Kidney glomerular epithelial cell (primary cell): ENCODE measurements at places on chromosomes 6 and 20.

DNA sequence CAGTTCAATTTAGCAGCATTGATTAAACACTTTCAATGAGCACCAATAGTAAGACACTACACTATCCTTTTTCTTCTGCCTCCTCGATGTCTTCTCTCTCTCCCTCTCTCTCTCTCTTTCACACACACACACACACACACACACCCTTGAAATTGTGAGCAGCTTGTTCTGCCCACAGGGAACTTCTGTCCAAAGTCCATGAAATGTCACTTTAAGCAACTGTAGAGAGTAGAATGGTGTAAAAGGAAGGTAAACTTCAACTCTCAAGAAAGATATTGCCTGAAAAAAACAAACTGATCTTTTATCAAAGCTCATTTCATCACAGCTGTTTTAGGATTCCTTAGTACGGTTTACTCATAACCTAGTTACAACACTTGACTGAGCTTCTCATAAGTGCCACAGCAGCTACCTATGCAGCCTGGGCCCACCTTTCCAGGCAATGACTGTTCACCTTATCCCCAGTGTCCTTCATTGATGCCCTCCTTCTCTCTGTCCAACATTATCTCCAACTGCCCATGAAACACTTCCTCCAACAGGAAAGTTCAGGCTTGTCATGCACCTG lies 107.0 kb downstream of the TNFRSF21 start:
- no peak for DNase-seq

DNA sequence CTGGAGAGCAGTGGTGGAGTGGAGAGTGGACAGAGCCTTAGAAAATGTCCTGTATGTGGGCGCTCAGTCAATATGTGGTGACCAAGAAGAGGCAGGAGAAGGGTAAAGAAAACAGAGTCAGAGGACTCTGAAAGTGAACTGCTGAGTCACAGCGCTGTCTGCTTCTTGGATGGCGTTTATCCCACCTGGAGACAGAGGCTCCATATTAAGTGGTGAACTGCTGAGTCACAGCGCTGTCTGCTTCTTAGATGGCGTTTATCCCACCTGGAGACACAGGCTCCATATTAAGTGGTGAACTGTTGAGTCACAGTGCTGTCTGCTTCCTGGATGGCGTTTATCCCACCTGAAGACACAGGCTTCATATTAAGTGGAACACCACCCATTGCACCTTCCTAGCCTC lies 119.3 kb upstream of the RALGAPA2 start:
- no peak for DNase-seq

DNA sequence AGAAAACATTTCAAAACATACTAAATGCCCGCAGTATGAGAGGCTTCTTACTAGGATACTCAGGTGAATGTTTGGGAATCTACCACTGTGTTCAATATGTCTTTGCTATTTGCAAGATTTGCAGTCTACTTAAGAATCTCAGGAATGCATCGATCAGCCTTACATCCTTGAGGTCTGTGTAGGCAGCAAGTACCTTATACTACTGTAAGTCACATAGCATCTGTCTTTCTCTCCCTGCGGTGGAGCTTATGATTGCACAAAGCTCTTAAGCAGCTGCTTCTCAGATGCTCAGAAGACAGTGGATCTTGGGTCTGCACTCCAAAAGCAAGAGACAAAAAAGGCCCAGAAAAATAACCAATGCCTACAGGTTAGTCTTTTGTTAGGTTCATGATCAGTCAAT lies 21.4 kb downstream of the PCSK2 start:
- no peak for DNase-seq

DNA sequence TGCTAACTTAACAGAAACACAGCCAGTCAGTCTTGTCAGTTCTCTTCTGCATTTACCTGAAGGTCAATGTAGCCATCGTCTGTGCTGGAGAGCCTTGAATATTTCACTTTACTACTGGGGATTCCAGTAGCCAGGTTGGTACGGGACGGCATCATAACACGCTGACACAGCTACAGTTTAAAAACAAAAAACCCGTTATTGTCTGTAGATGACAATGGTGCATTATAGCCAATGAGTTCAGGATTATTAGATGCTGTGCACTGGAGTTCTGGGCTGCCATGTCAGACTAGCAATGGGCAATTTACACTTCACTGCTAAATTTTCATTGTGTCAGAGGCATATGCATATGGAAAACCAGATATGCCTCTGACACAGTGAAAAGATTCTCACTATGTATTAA lies 10.5 kb downstream of the PCNA start:
- no peak for DNase-seq

DNA sequence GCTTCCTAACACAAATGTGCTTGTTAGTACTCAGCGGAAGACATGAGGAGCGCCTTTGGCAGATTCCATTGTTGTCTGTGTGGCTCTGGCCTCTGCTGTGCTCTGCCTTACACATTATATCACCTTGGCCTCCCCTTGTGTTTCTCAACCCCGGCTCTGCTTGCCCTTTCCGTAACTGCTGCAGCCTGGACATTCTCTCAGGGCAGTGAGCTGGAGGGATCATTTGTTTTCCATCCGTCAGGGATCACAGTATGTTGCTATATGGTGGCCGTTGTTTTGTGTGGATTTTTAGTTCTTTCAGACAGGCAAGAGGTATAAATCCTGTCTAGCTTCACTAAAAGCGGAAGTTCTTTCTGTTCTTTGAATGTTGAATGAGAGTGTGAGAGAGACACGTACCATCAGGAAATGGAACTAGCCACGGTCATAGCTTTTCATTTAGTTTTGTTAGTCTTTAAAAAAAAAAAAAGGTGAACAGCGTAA lies 175.1 kb downstream of the JARID2 start:
- DNase-seq, result no peak

GRCh38 chr6:4853349-4853748 lies 77.1 kb downstream of the CDYL start:
- no peak for DNase-seq

DNA sequence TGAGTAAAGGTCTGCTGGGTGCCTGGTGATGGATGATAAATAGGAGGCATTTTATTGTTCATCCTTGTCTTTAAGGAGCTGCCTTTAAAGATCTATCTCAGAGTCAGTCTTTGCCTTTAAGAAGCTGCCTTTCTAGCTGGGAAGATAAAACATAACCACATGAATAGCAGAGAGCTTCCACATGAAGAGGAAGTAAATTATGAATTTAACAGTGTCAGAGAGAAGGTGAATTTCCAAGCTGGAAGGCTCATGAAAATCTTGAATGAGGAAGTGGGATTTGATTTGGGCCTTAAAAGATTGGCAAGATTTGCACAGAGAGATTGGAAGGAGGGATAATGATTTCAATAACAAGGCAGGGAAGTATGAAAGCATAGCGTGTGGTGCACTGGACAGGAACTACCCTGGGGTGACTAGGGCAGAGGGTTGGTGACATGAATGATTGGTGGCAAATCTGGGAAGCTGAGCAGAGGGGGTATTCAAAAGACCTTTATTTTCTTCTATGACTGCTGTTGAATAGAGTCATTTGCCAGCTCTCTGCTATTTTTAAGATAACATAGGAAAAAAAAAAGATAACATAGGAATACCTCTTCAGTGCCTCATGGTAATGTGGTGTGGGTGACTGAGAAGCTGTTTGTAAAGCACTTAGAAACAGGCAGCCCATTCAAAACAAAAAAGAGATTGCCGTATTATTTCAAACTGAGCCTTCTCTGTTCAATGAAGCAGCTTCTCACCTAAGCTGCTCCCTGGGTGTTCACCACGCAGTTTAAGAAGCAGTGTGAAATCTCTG lies 591.6 kb downstream of the PKHD1 start:
- no peak for DNase-seq

DNA sequence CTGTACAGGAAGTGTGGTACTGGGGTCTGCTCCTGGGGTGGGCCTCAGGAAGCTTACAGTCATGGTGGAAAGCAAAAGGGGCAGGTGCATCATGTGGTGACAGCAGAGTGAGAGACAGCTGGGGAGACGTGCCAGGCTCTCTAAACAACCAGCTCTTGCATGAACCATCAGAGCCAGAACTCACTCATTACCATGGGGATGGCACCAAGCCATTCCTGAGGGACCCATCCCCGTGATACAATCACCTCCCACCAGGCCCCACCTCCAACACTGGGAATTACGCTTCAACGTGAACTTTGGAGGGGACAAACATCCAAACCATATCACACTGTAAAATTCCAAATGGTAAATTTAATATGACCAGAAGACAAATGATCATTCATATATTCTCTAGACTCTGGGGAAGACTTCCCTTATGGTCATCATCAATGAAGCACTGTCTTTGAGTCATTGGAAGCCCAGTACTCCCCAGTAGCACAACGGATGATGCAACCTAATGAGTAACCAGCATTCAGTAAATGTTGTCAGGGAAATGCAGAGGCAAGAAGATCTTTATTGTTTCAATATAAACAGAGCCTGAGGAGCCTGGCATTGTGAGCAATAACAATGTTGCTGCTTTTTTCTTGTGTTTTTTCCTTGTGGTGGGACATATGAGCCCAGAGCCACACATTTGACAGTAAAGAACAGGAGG lies 48.2 kb upstream of the RALY start:
- peak; percentile 35 for DNase-seq

- DNase-seq, result no peak
Observed at GRCh38 chr6:109445382-109445781, 4.9 kb downstream of the SMPD2 start.

GRCh38 chr6:61203966-61204496 lies 1082.0 kb downstream of the KHDRBS2 start:
- DNase-seq, result no peak

DNA sequence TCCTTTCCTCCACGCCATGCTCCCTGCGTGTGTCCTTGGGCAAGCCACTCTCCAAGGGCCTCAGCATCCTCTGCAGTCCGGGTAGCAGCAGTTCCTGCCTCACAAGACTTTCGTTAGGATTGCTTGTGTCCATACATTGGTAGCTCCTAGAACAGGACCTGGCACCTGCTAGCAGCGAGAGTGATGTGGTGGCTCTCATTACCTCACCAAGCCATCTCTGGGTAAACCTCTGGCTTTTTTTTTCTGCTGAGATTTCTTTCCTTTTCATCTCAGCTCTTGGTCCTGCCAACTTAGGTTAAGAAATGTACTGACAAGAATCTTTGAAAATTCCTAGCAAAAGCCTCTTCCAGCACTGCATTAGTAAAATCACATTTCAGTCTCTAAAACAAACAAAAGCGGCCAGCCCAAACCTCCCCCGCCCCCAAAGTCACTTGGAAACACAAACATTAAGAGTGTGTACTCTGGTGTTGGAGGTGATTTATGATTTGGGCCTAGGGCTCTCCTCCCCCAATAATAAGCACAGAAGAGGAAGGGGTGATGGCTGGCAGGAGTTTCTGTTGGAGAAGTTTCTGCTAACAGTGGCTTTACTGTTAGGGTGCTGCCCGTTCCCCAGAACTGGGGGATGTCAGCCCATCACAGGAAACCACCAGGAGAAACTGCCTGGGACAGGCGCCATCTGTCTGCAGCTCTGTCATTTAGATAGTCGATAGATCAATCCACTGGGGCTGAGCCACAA lies 199.2 kb downstream of the CD83 start:
- no peak for DNase-seq

DNA sequence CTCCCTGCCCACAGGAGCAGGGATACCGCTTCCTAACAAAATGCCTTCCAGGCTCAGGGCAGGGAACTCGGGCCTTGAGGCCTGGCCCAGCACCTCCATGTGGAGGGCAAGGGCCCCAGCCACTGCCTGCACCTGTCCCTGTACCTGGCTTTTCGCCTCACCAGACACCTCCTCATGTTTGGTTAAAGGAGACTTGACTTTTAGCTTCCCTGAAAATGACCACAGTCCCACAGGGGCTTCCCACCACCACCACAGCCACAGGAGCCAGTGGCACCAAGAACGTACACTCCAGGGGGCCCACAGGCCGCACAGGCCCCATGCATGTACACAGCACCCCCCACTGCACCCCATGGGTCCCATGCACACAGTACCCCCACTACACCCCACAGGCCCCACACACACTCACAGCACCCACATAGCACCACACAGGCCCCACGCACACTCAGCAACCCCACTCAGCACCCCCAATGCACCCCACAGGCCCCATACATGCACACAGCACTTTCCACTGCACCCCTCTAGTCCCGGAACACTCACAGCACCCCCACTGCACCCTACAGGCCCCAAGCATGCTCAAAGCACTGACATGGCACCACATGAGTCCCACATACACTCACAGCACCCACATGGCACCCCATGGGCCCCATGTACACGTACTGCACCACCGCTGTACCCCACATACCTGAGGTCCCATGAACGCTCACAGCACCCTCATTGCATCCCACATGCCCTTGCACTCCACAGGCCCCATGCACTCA lies 86.5 kb downstream of the GINS1 start:
- no peak for DNase-seq

DNA sequence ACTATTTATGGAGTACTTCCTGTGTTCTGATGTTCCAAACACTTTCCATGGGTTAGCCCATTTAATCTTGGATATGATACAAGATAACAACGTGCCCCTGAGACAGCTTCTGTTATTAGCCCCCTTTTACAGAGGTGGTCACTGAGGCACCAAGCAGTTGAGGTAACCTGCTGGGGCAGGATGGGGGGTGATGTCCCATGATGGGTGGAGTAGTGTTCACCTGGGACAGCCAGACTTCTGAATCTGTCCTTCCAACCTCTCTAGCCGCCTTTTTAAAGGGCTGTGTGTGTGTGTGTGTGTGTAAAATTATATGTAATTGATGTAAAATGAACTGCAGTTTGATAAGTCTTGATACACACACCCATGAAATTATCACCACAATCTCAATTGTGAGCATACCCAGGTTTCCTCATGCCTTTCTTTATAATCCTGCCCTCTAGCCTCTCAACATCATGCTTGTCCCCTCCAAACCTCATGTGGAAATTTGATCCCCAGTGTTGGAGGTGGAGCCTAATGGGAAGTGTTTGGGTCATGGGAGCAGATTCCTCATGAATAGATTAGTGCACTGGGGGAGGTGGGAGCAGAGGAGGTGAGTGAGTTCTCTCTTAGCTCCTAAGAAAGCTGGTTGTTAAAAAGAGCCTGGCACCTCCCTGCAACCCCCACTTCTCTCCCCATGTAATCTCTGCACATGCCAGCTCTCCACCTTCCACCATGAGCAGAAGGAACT lies 39.2 kb downstream of the PLAGL2 start:
- DNase-seq, result no peak

DNA sequence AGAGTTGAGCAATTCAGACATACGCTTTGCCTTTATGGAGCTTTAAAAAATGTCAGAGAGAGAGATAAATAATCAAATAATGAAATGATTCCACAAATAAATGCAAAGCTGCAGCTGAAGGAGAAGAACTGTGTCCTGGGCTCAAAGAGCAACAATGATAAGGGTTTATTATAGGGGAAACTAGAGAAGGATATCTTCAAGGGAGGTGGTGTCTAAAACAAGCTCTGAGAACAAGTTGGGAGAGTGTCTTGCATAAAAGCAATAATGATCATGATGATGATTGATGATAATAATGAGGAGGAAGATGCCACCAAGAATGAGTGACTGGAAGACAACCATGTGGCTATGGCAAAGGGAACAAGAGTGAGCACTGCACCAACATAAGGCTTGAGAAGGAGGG lies 164.3 kb downstream of the KIF16B start:
- no peak for DNase-seq

DNA sequence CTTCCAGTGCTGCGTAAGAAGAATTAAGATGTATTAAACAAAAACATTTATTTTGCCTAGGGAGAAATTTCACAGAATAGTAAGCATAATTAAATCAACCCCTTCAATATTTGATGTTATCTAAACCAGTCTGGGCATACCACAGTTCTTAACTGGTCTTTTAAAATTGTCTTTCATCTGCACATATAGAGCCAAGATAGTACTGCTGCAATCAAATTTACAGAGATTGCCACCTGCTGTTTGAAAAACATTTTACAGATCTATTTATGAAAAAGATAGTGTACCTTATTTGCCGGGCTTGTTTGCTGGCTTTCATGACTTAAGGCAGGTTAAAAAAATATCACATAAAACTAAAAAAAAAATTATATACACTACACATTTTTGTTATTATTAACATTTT lies 323.2 kb downstream of the ADGRB3 start:
- peak; percentile 21 for DNase-seq
